ENCODE measurements at places on chromosomes 12 and 14. TPM values are rescaled to one million over a fixed set of nuclear protein-coding genes. Genes with fewer than 3 reads are reported as not detected.

CD69 gene
- 83.0 TPM for total RNA-seq

GRCh38 chr12:68121143-68121542, 38.4 kb downstream of the IFNG start:
- no peak overlapping the region for H3K27ac ChIP-seq
- H3K4me1 ChIP-seq: peaks cover 9% of the 10 kb centered on the region
- no peaks in the 10 kb centered on the region for H3K36me3 ChIP-seq
- H3K27me3 ChIP-seq: no peaks in the 10 kb centered on the region
- no peak overlapping the region for H3K4me3 ChIP-seq

FLRT2 gene
- total RNA-seq: 35.0 TPM

GRCh38 chr14:63893701-63894458, 41.1 kb downstream of the SYNE2 start:
- H3K36me3 ChIP-seq: no peaks in the 10 kb centered on the region
- H3K4me1 ChIP-seq: peaks cover 31% of the 10 kb centered on the region
- peak overlapping the region; percentile 46 for H3K27ac ChIP-seq
- H3K4me3 ChIP-seq: no peak overlapping the region
- no peak for DNase-seq
- H3K27me3 ChIP-seq: no peaks in the 10 kb centered on the region

GRCh38 chr12:78795934-78796445, 68.6 kb upstream of the SYT1 start:
- H3K27me3 ChIP-seq: no peaks in the 10 kb centered on the region
- H3K4me3 ChIP-seq: no peak overlapping the region
- H3K36me3 ChIP-seq: no peaks in the 10 kb centered on the region
- H3K27ac ChIP-seq: no peak overlapping the region
- no peak for DNase-seq

DNA sequence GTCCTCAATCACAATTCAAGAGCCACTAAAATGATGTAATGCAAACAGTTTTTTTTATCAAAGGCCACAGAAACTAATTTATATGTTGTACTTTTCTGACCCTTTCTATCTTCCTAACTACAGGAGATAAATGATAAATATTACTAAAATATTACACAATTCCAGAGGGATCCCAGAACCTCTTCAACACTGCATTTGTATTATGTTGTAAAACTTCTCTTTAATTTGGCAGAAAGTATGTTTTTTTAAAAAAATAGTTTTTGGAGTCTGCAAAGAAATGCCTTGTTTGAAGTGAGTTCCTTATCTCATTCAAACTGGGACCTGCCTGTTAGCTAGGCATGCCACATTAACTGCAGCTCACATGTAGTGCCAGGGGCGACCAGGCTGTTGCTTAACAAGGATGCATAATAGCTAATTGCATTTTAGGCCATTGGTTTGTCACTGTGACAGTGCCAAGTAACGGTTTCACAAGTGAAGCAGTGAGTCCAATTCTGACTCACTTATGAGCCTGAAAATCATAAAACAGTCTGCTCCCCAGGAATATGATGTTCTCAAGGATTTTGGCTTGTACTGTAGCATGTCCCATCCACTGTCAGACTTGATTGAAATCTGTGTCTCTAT, 266.9 kb downstream of the KTN1 start:
- no peaks in the 10 kb centered on the region for H3K36me3 ChIP-seq
- H3K4me3 ChIP-seq: no peak overlapping the region
- no peak for DNase-seq
- H3K27me3 ChIP-seq: no peaks in the 10 kb centered on the region
- H3K27ac ChIP-seq: no peak overlapping the region

DNA sequence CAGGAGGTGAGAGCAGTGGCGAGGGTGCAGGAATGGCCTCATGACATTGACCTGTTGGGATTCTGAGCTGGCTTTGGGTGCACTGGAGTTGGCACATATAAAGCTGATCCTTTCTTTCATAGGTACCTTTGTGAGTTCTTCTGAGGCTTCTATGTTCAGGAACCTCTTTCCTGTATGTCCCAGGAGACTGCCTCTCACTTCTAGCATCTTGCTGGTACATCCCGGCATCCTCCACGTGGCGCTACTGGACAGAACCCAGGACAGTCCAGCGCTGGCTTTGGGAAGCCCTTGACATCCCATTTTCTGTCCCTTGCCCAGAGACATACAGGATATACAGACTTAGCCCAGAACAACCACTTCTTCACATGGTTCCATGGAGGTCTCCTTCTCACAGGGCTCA, 44.4 kb upstream of the BATF start:
- peaks cover 8% of the 10 kb centered on the region for H3K4me1 ChIP-seq
- H3K4me3 ChIP-seq: no peak overlapping the region
- peaks cover 34% of the 10 kb centered on the region for H3K36me3 ChIP-seq
- DNase-seq: no peak
- H3K27me3 ChIP-seq: no peaks in the 10 kb centered on the region
- no peak overlapping the region for H3K27ac ChIP-seq

HELB gene
- total RNA-seq: 17.0 TPM

- H3K27me3 ChIP-seq: no peaks in the 10 kb centered on the region
- no peak overlapping the region for H3K27ac ChIP-seq
- no peak overlapping the region for H3K4me3 ChIP-seq
- no peak for DNase-seq
These were observed 168.6 kb downstream of the ALX1 start for GRCh38 chr12:85448548-85449139.

DNA sequence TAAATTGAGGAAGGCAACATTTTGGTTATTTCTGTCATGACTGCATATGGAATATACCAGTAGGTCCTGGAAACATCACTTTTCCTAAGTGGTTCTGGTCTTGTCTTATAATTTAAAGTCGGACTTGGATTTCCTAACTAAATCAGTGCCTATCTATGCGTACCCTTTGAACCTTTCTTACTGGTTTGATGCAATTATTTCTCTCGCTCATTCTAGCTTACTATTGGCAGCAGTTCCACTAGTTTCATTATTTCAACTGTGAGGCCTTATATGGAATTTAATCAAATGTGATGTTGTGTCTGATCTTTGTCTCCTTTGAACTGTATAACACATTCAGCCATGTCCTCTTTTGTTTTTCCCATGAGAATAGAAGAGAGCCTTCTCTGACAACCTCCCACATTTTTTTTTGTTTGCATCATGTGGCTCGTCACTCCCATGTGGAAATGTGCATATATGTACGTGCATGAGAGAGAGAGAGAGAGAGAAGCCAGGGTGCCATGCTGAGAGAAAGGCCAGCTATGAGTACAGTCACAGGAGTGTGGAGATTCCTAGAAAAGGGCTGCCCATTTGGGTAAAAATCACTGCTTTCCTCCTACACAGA, 48.0 kb downstream of the AKAP6 start:
- H3K27ac ChIP-seq: no peak overlapping the region
- no peaks in the 10 kb centered on the region for H3K27me3 ChIP-seq
- DNase-seq: no peak
- no peak overlapping the region for H3K4me3 ChIP-seq

DNA sequence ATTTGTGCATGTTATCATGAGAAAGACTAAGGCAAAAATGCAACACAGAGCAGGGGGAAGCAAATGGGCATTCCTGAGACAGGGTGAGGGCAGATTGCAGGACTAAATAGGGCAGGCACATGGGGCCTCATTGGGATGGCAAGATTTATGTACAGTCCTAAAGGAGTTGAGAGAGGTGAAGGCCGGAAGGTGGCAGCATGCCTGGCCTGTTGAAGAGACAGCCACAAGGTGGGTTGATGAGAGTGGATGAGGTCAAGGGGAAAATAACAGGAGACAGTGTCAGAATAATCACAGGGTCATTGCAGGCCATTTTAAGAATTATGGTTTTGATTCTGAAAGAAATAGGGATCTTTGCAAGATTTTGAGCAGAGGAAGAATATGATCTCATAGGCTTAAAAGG, 21.0 kb downstream of the PAH start:
- DNase-seq: no peak
- H3K4me1 ChIP-seq: no peaks in the 10 kb centered on the region
- H3K27me3 ChIP-seq: no peaks in the 10 kb centered on the region
- no peaks in the 10 kb centered on the region for H3K36me3 ChIP-seq
- H3K4me3 ChIP-seq: no peak overlapping the region

DNA sequence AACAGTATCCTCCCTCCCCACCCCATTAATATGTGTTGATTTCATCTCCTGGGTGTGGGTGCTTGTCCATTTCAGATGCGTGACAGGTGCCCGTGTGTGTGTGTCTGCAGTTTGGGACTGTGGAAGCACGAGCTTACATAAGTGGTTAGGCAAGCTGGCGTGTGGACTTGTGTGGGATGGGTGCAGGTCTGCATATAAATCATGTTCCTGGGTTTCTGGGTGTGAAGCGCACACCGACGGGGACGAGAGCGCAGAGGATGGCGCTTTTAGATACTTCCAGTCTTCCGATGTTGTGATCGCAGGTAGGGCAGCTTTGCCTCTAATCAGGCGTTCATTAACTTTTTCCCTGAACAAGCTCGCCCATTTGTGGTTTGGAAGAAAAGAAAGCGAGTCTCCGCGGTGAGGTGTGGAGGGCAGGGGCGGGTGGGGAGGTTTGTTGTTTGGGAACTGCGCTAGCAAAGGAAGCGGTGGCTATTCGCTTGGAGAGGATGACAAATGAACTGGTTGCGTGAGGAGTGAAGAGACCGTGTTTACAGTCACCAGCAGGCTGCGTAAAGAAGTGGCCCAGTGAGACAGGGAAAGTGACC, 865 bp downstream of the RGS6 start:
- no peak overlapping the region for H3K27ac ChIP-seq
- DNase-seq: no peak
- H3K36me3 ChIP-seq: no peaks in the 10 kb centered on the region

TAS2R46 gene
- total RNA-seq: 8.8 TPM

- H3K4me3 ChIP-seq: no peak overlapping the region
- no peak for DNase-seq
- no peaks in the 10 kb centered on the region for H3K27me3 ChIP-seq
- no peaks in the 10 kb centered on the region for H3K36me3 ChIP-seq
These were observed 39.5 kb upstream of the NT5DC3 start for GRCh38 chr12:103880299-103881142.

DNA sequence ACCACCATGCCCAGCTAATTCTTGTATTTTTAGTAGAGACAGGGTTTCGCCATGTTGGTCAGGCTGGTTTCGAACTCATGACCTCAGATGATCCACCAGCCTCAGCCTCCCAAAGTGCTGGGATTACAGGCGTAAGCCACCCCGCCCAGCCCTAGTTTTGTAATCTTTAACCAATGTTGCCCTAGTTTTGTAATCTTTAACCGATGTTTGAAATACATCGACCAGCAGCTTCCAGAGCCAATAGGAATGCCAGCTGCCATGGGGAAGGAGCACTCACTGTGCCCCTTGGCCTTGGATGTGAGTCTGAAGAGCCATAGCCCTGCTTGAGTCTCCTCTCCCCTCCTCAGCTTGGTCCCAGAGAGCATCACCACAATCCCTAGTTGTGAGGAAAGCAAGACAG, 209.3 kb upstream of the RGS6 start:
- no peak overlapping the region for H3K4me3 ChIP-seq
- H3K36me3 ChIP-seq: peaks cover 24% of the 10 kb centered on the region
- no peak overlapping the region for H3K27ac ChIP-seq
- H3K27me3 ChIP-seq: no peaks in the 10 kb centered on the region
- no peak for DNase-seq

ARID2 gene
- 49.6 TPM for total RNA-seq
